ENCODE measurements at places on chromosomes 16 and 17. TPM values are rescaled to one million over a fixed set of nuclear protein-coding genes. Genes with fewer than 3 reads are reported as not detected.

The TERB1 gene
- total RNA-seq: not detected

The ACE gene
- total RNA-seq: 9.6 TPM

The BIRC5 gene
- 3.4 TPM for total RNA-seq

The TLCD1 gene
- total RNA-seq: 2.9 TPM

The G6PC1 gene
- not detected for total RNA-seq

The AGRP gene
- total RNA-seq: not detected

The ZG16 gene
- total RNA-seq: not detected

The CLDN7 gene
- total RNA-seq: 75.9 TPM

The DHRS7C gene
- not detected for total RNA-seq

The USP43 gene
- total RNA-seq: 5.6 TPM

The GRAPL gene
- not detected for total RNA-seq

The ZNF385C gene
- 0.49 TPM for total RNA-seq

The DBNDD1 gene
- total RNA-seq: 8.1 TPM

The CES5A gene
- total RNA-seq: not detected

The MYOCD gene
- 26.5 TPM for total RNA-seq

The ITPRIPL2 gene
- 71.2 TPM for total RNA-seq

The MEOX1 gene
- 4.7 TPM for total RNA-seq

The ARL5C gene
- total RNA-seq: not detected

The OR2C1 gene
- total RNA-seq: 0.74 TPM

The CD79B gene
- 3.9 TPM for total RNA-seq

The SRCAP gene
- 28.5 TPM for total RNA-seq

The SPIRE2 gene
- 2.2 TPM for total RNA-seq

The IRX6 gene
- total RNA-seq: 0.49 TPM

The CTRB2 gene
- total RNA-seq: not detected

The NEUROD2 gene
- total RNA-seq: not detected

The TPSB2 gene
- 59.7 TPM for total RNA-seq

The IRX3 gene
- total RNA-seq: 16.5 TPM

The CDH5 gene
- 38.3 TPM for total RNA-seq

The TMEM100 gene
- total RNA-seq: 20.6 TPM

The ALOXE3 gene
- total RNA-seq: 1.5 TPM

The KRTAP9-4 gene
- total RNA-seq: not detected

The HS3ST3B1 gene
- 5.9 TPM for total RNA-seq

The HOXB2 gene
- 14.2 TPM for total RNA-seq

The TPSD1 gene
- total RNA-seq: 7.1 TPM

The NETO2 gene
- total RNA-seq: 2.7 TPM

The KCTD19 gene
- not detected for total RNA-seq

The NPIPA3 gene
- total RNA-seq: not detected

The KRTAP9-3 gene
- total RNA-seq: not detected

The ZPBP2 gene
- not detected for total RNA-seq

The KRTAP3-1 gene
- total RNA-seq: not detected

The DHRS11 gene
- total RNA-seq: 12.0 TPM

The INCA1 gene
- 1.7 TPM for total RNA-seq

The SBK1 gene
- 0.25 TPM for total RNA-seq

The IRF8 gene
- 7.6 TPM for total RNA-seq

The HAP1 gene
- 1.2 TPM for total RNA-seq

The CFAP97D1 gene
- total RNA-seq: not detected

The ALOX12B gene
- 15.0 TPM for total RNA-seq

The SMIM5 gene
- total RNA-seq: 2.2 TPM

The TBC1D26 gene
- 4.2 TPM for total RNA-seq

The SLC22A31 gene
- total RNA-seq: not detected

The PDPK1 gene
- 29.2 TPM for total RNA-seq

The C16orf96 gene
- not detected for total RNA-seq

The LITAFD gene
- total RNA-seq: not detected

The GEMIN4 gene
- total RNA-seq: 22.3 TPM

The TMED6 gene
- not detected for total RNA-seq
